ENCODE measurements at places on chromosomes 16 and 17.

- DNase-seq: no peak
Measured at GRCh38 chr17:3039736-3040135, 23.7 kb downstream of the OR1D5 start.

DNA sequence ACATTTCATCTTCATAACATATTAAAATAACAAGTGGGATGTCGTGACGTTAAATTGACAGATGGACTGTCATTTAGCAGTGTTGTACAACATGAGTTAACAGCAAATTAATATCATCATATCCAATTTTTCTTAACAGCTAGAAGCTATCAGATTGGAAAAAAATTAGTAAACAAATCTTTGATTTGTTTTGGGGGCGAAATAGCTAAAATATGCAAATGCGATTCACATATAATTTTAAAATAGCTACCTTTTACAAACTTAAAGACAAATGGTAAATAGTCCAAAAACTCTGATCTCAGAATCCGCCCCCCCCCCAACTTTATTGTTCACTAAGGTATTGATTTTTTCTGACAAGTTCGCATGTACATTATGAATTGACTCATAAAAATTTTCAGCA, 20.3 kb upstream of the NACA2 start:
- DNase-seq: no peak

DNA sequence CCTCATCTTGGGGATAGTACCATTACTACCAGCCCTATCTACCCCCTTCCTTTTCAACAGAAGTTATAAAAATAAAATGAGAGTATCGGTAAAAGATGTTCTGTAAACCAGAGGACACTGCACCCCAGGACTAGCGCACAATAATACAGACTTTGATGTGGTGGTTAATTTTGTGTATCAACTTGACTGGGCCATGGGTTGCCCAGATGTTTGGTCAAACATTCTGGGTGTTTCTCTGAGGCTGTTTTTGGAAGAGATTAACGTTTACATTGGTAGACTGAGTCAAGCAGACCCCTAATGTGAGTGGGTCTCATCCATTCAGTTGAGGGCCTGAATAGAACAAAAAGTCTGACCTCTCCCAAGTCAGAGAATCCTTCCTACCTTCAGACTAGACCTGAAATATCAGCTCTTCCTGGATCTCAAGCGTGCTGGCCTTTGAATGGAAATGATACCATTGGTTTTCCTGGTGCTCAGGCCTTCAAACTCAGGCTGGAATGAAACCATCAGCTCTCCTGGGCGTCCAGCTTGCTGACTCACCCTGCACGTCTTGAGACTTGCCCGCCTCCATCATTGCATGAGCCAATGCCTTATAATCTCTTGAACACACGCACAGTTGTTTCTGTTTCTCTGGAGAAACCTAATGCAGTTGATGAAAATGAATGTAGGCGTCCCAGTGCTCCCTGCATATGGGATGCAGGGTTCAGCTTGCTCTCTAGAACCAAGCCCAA, 10.1 kb downstream of the MRM1 start:
- no peak for DNase-seq

DNA sequence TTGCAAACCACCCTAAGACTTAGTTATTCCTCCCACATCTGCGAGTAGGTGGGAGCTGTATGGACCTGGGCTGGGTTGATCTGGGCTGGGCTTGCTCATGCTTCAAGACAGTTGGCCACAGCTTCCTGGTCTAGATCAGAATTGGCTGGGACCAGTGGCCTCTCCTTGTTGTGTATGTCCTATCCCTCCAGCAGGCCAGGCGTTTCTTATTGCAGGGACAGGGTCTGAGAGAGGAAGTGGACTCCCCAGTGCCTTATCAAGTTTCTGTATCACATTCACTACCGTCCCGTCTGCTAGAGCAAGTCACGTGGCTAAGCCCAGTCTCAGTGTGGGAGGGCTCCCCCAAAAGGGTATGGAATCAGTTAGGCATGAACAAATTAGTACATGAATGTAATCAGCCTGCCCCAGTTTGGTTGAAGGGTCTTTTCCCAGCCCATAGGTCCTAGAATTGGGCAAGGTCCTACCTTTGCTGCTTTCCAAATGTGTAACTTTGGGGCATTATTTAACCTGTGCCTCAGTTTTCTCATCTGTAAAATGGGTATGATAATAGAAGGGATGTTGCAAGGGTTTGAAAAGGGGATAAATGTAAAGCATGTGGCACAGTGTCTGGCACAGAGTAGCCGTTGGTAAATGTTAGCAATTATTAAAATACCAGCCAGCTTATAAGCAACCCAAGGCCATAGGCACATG, 36.0 kb downstream of the NKD1 start:
- DNase-seq: no peak

GRCh38 chr16:85980686-85981085, 81.7 kb downstream of the IRF8 start:
- no peak for DNase-seq

DNA sequence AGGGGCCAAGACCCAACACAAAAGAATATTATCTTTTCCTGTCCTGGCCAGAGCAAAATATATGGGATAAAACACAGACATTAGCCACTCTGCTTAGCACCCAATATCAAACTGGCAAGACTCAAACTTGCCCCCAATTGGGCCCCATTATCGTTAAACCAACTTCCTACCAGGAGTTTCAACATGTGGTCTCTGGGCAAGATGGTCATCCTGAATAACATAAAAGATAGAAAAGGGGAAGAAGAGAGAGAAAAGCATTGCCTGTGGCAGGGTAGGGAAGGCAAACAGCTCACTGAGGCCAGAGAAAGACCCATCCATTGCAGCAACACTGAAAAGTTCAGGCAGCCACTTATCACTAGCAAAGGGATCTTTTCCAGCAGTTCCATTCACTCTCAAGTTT, 502.1 kb downstream of the KIF2B start:
- DNase-seq: no peak

GRCh38 chr16:53433509-53433908, 762 bp upstream of the RBL2 start:
- no peak for DNase-seq

- no peak for DNase-seq
Measured at GRCh38 chr17:50346313-50347116, 589 bp downstream of the XYLT2 start.

GRCh38 chr17:64920026-64920418, 744 bp upstream of the LRRC37A3 start:
- DNase-seq: no peak

DNA sequence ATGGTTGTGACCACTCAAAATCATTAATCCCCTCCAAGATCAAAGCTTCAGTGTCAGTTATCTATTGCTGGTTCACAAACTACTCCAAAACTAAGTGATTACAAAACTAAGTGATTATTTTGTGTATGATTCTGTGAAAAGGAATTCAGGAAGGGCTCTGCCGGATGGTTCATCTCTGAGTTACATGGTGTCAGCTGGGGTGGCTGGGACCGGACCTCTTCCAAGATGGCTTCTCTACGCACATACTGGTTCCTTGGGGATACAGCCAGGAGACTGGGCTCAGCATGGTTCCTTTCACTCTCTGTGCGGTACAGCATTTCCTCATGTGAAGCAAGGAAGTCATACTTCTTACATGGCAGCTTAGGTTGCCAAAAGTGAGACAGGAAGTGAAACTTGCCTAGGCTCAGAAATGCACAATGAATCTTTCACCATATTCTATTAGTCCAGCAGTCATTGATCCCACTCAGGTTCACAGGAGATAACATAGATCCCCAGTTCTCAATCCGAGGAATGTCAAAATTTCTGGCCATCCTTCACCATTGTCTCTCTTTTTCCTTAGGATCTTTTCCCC, 97.9 kb upstream of the IRX6 start:
- no peak for DNase-seq

GRCh38 chr17:16486373-16487250, 5.4 kb downstream of the LRRC75A start:
- no peak for DNase-seq

- DNase-seq: no peak
Measured at GRCh38 chr16:31348579-31348978, 6.4 kb upstream of the ITGAX start.

GRCh38 chr16:61780161-61780560, 256.1 kb downstream of the CDH8 start:
- no peak for DNase-seq

DNA sequence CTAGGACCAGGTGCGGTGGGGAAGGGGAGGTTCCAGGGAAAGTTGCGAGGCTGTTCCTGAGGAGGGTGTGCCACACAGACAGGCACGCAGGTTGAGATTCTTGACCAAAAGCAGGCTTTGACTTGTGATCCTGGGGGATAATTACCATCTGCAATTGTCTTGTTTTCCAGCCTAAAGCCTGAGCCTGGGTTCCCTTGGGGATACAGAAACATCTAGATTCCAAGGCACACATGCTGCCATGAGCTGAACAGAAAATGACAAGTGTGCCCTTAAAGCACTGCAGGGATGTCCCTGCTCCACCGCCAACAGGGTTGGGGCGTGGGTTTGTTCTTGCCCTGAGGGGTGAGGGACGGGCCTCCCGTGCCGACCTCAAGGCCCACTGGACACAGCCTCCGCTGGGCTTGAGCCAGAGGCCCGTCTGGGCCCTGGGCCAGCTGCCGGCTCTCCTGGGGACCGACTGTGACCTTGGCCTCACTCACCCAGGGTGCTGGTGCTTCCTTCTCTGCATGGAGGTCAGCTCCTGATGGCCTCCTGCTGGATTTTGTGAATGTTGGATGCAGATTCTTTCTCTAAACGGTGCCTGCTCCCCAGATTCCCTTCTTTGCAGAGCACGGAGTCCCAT, 14.0 kb downstream of the CA5A start:
- DNase-seq: no peak

DNA sequence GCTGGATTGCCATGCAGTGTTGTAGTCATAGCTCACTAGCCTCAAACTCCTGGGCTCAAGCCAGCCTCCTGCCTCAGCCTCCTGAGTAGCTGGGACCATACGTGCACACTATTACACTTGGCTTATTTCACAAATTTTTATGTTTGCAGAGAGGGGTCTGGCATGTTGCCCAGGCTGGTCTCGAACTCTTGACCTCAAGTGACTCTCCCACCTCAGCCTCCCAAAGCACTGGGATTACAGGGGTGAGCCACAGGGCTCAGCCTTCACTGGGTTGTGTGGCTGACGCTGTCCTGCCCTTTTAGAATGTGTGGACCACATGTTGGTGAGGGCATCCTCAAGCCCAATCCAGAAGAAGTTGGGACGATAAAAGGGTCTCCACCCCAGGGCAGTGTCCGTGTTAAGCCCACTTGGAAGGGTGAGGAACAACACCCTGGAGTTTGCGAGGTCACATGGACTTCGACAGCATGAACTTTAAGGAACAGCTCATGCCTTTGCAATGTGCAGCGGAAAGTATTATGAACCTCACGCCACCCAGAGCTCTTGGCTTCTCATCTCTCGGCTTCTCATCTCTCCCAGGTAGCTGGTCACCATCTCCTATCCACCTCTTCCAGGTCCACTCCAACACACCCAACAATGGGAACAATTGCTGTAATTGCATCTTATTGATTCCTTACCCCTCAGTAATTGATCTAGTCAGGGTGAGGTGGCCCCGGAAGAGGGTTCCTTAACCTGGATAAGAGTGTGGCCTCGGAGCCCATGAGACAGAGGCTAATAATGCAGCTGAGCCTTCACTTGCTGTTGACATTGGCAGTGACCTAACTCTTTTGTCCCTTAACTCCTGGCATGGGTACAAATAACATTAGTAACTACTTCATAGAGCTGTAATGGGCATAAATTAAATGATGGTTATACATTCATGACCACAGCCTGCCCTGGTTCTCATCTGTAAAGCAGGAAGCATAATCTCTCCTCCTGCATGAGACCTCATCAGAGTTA, 6.7 kb downstream of the FOXL1 start:
- DNase-seq: no peak

- no peak for DNase-seq
Measured at GRCh38 chr17:1197379-1197778, 17.6 kb upstream of the ABR start.

GRCh38 chr17:67125417-67125816, 81.1 kb downstream of the CACNG1 start:
- no peak for DNase-seq

DNA sequence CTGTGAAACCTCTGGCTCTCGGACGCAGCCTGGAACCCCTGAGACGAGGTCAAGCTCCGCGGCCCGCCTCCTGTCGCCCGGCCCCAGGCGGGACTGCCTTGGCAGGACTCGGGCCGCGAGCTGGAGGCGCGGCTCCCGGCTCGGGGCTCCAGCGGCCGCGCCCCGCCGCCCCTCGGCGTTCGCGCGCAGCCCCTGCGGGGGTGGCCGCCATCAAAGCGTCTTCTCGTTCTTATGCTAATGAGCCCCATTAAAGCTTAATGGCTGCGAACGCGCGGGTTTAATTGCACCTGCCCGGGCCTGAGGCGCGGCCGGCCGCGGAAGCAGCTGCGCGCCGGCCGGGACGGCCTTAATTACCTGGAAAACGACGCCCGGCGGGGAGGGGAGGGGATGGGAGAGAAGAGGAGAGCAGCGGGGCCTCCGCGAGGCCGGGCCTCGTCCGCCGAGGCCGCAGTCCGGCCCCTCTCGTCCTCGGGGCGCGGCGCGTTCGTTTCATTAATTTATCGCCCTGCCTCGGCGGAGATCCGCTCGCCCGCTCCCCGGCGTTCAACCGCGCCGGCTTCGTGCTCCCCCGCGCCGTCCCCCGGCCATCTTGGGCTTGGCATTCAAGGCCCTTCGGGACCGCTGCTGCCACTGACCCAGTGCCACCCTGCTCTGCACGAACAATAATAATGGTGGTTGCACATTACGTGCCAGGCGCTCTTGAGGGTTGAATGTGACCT, 19.2 kb downstream of the RAI1 start:
- DNase-seq: no peak

- DNase-seq: no peak
Measured at GRCh38 chr17:27315322-27315721, 21.4 kb downstream of the WSB1 start.

- DNase-seq: no peak
Measured at GRCh38 chr16:30615358-30616091, 5.3 kb upstream of the ZNF689 start.

GRCh38 chr17:2089021-2089422, 34.1 kb downstream of the HIC1 start:
- DNase-seq: no peak

DNA sequence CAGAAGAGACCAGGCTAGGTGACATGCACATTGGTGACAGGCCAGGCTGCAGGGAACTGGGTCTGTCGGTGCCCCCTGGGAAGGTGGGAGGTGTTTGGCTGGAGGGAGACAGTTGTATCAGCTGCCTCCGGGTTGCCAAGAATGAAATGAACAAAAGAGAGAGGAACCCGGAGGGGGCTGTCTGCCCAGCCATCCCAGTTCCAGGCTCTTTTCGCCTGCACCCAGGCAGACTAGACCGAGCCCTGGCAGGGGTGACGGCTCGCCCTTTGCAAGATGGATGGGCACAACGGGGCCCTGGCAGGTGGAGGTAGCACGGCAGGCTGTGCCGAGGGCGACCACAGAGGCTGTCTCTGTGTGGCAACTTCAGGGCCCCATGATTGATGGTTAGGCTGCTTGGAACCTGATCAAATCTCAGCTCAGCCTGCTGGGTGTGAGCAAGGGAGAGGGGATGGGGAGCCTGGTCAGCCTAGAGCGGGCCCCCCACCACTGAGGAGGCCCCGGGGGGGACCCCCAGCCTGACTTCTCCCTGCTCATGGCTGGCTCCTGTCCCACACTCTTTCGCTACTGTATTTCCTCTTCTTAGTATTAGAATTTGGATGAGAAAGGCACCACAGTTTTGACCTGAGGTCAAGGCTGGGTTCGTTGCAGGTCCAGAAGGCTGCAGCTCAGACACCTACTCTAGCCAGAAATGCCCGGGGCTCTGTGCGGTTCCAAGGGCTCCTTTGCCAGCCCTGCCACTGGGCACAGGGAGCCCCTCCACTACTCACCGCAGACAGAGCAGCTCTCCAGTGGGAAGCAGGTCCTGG, 118.9 kb upstream of the CHMP6 start:
- DNase-seq: no peak

All from cortex of kidney (tissue), 1 donor.